ENCODE measurements at places on chromosomes 6 and 20.

DNA sequence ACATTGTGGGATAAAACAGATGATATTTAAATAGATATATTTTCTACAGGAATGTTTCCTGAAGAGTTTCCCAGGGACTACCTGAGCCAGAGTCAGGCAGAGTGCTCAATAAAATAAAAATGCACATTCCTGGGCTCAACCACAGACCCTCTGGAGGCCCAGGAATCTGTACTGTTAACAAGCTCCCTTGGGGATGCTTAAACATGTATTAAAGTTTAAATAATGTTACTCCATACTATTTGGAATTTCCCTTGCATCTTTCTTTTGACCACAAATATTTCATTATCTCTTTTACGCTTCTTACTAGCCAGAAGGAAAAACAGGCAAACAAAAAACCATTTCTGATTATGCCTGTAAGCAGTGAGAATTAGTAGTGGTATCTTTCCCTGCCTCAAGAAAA lies 42.3 kb downstream of the GPR63 start:
- no peak overlapping the region for H3K27ac ChIP-seq
- H3K27me3 ChIP-seq: no peaks in the 10 kb centered on the region
- H3K36me3 ChIP-seq: peaks cover 19% of the 10 kb centered on the region
- DNase-seq: no peak

DNA sequence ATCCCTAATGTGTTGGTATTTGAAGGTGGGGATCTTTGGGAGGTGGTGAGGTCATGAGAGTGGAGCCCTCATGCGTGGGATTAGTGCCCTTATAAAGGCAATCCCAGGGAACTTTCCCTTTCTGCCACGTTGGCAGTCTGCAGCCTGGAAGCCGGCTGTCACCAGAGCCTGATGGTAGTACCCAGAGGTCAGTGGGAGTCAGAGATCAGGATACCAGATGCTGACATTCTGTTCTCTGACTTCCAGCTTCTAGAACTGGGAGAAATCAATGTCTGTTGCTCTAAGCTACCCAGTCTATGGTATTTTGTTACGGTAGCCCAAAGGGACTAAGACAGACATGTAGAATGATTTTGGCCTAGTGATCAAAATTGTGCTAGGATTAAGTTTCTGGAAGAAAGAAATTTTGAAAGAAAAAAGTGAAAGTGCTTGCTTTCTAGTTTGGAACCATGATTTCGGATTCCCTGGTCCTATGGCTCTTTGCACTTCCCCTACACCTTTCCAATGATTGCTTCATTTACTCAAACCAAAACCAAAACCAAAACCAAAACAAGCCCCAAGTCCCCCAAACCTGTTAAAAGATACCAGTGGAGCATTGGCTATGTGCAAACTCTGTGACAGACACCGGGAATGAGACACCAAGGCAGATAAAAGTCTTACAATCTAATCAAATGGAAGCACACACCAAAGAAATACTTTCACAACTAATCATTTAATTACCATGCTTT lies 173.7 kb upstream of the ZNF217 start:
- H3K36me3 ChIP-seq: no peaks in the 10 kb centered on the region
- H3K4me3 ChIP-seq: no peak overlapping the region
- no peaks in the 10 kb centered on the region for H3K27me3 ChIP-seq
- H3K4me1 ChIP-seq: peaks cover 5% of the 10 kb centered on the region
- DNase-seq: no peak

- no peaks in the 10 kb centered on the region for H3K36me3 ChIP-seq
- H3K4me3 ChIP-seq: no peak overlapping the region
- H3K4me1 ChIP-seq: peaks cover 8% of the 10 kb centered on the region
- no peak overlapping the region for H3K27ac ChIP-seq
- no peaks in the 10 kb centered on the region for H3K27me3 ChIP-seq
Observed at GRCh38 chr20:53883098-53883911, 187.1 kb downstream of the BCAS1 start.

GRCh38 chr6:166423781-166424180 lies 41.0 kb upstream of the MPC1 start:
- peaks cover 37% of the 10 kb centered on the region for H3K4me1 ChIP-seq
- no peak overlapping the region for H3K27ac ChIP-seq
- no peak overlapping the region for H3K4me3 ChIP-seq
- no peak for DNase-seq
- H3K27me3 ChIP-seq: no peaks in the 10 kb centered on the region

- H3K27ac ChIP-seq: no peak overlapping the region
- no peaks in the 10 kb centered on the region for H3K27me3 ChIP-seq
- H3K4me3 ChIP-seq: no peak overlapping the region
- no peaks in the 10 kb centered on the region for H3K36me3 ChIP-seq
- no peaks in the 10 kb centered on the region for H3K4me1 ChIP-seq
Observed at GRCh38 chr6:122050242-122050755, 349.2 kb upstream of the HSF2 start.

- no peaks in the 10 kb centered on the region for H3K4me1 ChIP-seq
- DNase-seq: no peak
- H3K4me3 ChIP-seq: no peak overlapping the region
- H3K27ac ChIP-seq: no peak overlapping the region
Observed at GRCh38 chr6:145278163-145278807, 457.0 kb downstream of the EPM2A start.

DNA sequence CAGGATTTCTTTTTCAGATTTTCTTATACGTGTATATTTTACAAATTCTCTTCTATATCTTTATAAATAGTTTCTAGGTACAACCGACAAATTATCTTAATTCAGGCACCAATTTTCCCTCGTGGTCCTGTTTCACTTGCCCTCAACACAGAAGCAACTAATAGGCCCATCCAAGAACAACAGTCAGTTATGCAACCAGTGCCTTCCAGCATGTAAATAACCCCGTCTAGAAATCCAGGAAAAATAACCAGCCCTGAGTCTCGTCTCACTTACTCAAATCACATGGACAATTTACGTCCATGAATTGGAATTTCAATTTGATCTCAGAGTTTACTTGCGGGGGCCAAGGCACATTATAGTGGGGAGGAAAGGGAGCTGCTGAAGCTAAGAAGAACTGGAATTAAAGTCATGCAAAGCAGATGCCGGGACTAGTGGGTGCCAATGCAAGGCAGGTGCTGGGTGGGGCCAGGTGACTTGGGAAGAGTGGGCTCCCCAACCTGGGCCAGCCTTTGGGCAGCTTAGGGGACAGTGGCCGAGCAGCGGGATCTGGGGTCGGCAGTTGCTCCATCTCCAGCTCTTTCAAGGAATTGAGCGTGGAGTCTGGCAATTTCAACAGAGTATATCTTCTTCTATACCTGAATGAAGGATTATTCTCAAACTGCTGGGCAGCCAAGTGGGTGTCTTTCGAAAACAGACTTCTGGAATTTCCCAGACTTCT lies 121.7 kb downstream of the EDN3 start:
- no peaks in the 10 kb centered on the region for H3K4me1 ChIP-seq
- DNase-seq: no peak
- H3K27me3 ChIP-seq: peaks cover 13% of the 10 kb centered on the region

GRCh38 chr20:36532388-36532787 lies 8.9 kb upstream of the MYL9 start:
- H3K27me3 ChIP-seq: no peaks in the 10 kb centered on the region
- no peak overlapping the region for H3K4me3 ChIP-seq
- H3K27ac ChIP-seq: no peak overlapping the region
- no peaks in the 10 kb centered on the region for H3K4me1 ChIP-seq
- no peak for DNase-seq

DNA sequence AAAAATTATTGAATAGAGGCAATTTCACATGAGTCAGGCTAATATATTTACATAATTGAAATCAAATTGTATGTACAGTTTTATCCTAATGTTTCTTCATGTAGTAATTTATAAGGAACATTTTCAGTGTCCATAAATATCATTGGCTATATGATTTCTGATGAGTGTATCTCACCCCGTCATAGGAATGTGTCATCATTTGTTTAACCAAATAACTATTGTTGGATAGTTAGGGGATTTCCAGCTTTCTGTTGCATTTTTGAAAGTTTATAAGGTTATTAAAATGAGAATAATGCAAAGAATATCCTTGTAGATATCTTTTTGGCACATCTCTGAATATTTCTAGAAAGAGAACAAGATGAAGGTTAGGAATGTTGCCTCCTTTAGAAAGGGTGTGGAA lies 39.0 kb downstream of the SYTL3 start:
- no peaks in the 10 kb centered on the region for H3K36me3 ChIP-seq
- DNase-seq: no peak
- H3K27ac ChIP-seq: no peak overlapping the region
- H3K4me1 ChIP-seq: peaks cover 14% of the 10 kb centered on the region

GRCh38 chr20:22006306-22006705 lies 300.8 kb downstream of the PAX1 start:
- no peak for DNase-seq
- H3K27ac ChIP-seq: no peak overlapping the region
- no peak overlapping the region for H3K4me3 ChIP-seq

GRCh38 chr6:16067568-16067967 lies 61.3 kb upstream of the MYLIP start:
- H3K4me3 ChIP-seq: no peak overlapping the region
- H3K27me3 ChIP-seq: no peaks in the 10 kb centered on the region
- no peaks in the 10 kb centered on the region for H3K36me3 ChIP-seq
- DNase-seq: no peak
- H3K4me1 ChIP-seq: no peaks in the 10 kb centered on the region
- no peak overlapping the region for H3K27ac ChIP-seq

DNA sequence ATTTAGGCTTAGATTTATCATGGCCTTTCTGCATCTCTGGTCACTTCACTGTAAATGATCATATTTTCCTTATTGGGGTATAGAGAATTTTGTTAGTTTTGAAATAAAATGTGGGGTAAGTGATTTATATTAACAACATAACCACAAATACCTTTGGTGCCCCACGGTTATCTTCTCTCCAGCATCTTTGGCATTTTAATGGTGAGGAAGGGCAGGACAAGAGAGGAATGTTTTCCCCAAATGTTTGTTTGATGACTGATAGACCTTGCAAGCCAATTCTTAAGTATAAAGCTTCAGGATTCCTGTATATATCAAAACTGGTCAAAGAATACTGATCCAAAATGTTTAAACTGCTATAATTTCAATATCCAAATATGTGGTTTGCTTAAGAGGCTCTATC lies 171.6 kb upstream of the SMLR1 start:
- no peak for DNase-seq
- no peak overlapping the region for H3K27ac ChIP-seq
- peaks cover 4% of the 10 kb centered on the region for H3K4me1 ChIP-seq
- H3K36me3 ChIP-seq: no peaks in the 10 kb centered on the region
- H3K4me3 ChIP-seq: no peak overlapping the region

GRCh38 chr20:22794200-22794599 lies 209.8 kb upstream of the FOXA2 start:
- no peaks in the 10 kb centered on the region for H3K4me1 ChIP-seq
- DNase-seq: no peak
- no peak overlapping the region for H3K27ac ChIP-seq
- H3K36me3 ChIP-seq: no peaks in the 10 kb centered on the region
- no peaks in the 10 kb centered on the region for H3K27me3 ChIP-seq

DNA sequence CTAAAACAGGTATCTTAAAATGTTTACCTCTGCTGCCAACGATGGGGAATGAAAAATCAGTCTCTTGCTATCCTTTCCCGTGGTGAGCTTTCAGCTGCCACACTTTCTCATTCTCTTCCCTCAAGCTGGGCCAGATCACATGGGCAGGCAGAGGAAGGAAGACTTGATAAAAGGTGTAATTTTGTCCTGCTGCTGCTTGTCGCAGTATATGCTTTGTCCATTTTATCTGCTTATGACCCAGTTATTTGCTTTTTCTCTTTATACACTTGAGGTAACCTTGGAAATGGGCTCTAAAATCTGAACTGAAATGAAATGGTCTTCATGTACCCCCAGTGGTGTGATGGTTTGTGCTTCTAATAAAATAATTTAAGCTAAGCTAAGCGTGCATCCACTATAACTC lies 695.9 kb upstream of the FLRT3 start:
- no peak overlapping the region for H3K27ac ChIP-seq
- no peaks in the 10 kb centered on the region for H3K27me3 ChIP-seq
- peaks cover 22% of the 10 kb centered on the region for H3K4me1 ChIP-seq
- no peak overlapping the region for H3K4me3 ChIP-seq
- no peak for DNase-seq

DNA sequence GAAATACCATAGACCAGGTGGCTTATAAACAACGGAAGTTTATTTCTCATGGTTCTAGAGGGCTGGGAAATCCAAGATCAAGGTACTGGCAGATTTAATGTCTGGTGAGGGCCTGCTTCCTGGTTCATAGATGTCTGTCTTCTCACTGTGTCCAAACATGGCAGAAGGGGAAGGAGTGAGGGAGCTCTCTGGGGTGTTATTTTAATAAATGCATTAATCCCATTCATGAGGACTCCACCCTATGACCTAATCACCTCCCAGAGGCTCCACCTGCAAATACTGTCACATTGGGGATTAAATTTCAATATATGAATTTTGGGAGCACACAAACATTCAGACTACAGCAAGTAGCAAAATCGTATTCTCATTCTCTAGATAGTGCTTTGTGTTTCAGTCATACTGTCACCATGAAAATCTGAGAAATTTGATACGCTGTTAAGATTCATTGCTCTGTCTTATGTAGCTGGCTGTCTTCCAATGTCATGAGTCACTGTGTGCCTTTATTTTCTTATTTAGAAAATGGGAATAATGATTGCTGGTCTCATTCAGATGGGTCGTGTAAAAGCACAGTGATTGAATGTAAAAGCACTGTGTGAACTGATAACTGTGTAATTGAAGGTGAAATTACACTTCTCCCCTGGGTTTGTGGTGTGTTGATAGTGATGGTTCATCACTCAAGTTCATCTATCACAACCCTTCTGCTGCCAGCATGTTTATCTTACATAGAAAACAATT lies 8.9 kb upstream of the ERVFRD-1 start:
- H3K36me3 ChIP-seq: no peaks in the 10 kb centered on the region
- DNase-seq: no peak
- H3K4me3 ChIP-seq: no peak overlapping the region
- H3K27ac ChIP-seq: no peak overlapping the region
- H3K4me1 ChIP-seq: no peaks in the 10 kb centered on the region

GRCh38 chr6:41568585-41569384 lies 22.6 kb downstream of the FOXP4 start:
- H3K36me3 ChIP-seq: peaks cover 80% of the 10 kb centered on the region
- no peak for DNase-seq
- H3K27ac ChIP-seq: no peak overlapping the region
- no peaks in the 10 kb centered on the region for H3K27me3 ChIP-seq
- H3K4me3 ChIP-seq: no peak overlapping the region

- H3K4me3 ChIP-seq: no peak overlapping the region
- 0 out of 2 replicates have a peak overlapping the region, but pooled peaks have one; percentile 11 for H3K27ac ChIP-seq
- no peak for DNase-seq
Observed at GRCh38 chr6:135226537-135226936, 45.4 kb downstream of the MYB start.

DNA sequence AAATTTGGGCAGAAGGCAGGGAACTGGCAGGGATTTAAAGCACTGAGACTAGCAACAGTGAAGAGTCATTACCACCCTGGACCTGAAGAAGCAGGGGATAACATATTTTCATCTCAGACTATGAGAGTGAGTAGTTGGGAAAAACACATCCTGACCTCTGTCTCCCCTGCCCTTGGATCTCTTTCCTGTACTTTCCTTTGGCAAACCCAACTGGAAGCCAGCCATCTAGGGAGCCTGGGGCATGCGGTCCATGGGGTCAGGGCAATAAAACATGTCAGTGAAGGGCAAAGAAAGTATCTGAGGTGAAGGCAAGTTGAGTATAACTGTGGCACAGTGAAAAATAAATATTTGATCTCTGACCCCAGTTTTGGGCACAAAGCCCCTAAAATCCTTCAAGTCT lies 698.2 kb downstream of the DOK5 start:
- H3K4me1 ChIP-seq: no peaks in the 10 kb centered on the region
- no peaks in the 10 kb centered on the region for H3K27me3 ChIP-seq
- no peaks in the 10 kb centered on the region for H3K36me3 ChIP-seq
- no peak overlapping the region for H3K27ac ChIP-seq

- H3K36me3 ChIP-seq: no peaks in the 10 kb centered on the region
- no peaks in the 10 kb centered on the region for H3K27me3 ChIP-seq
- no peak for DNase-seq
Observed at GRCh38 chr20:9241721-9242427, 173.0 kb downstream of the PLCB4 start.

Measured in DND-41 (cell line).